Activated gamma-delta T cell treated with Interleukin-2 at 50 U/mL for 16 hours (primary cell): ENCODE measurements at places on chromosomes 7 and 10.

- DNase-seq, result peak; percentile 77
These were observed 1.5 kb downstream of the STX1A start for GRCh38 chr7:73717991-73718405.

GRCh38 chr7:53642866-53643265 is 607.4 kb downstream of the POM121L12 start:
- no peak for DNase-seq

- DNase-seq, result no peak
These were observed 11.5 kb downstream of the EIF4H start for GRCh38 chr7:74185636-74186035.

- DNase-seq, result no peak
These were observed 1.5 kb downstream of the RGS10 start for GRCh38 chr10:119541046-119541445.

- DNase-seq, result no peak
These were observed 188.9 kb downstream of the BICC1 start for GRCh38 chr10:58701405-58702135.

- DNase-seq, result no peak
These were observed 264.6 kb downstream of the SFMBT2 start for GRCh38 chr10:7146189-7146588.

GRCh38 chr10:34116681-34117271 is 698.3 kb downstream of the PARD3 start:
- no peak for DNase-seq

- DNase-seq, result no peak
These were observed 184.5 kb upstream of the CXCL12 start for GRCh38 chr10:44569193-44570091.

GRCh38 chr10:44520651-44521050 is 135.8 kb upstream of the CXCL12 start:
- DNase-seq, result no peak

DNA sequence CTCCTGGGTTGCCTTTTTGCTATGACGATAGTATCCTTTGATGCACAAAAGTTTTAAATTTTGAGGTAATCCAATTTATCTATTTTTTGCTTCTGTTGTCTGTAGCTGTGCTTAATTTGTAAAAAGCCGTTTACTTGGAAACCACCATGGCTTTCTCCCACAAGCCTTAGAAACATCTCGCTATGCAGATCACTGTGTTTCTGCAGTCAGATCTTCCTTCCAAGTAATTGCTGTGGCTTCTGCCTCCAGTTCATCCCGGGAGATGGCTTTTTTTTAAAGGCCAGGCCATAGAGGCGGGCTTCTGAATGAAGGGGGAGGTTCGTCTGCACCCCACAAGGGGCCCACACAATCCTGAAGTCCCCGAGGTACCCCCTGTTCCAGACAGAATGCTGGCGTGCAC is 48.3 kb upstream of the OCM2 start:
- DNase-seq, result no peak

DNA sequence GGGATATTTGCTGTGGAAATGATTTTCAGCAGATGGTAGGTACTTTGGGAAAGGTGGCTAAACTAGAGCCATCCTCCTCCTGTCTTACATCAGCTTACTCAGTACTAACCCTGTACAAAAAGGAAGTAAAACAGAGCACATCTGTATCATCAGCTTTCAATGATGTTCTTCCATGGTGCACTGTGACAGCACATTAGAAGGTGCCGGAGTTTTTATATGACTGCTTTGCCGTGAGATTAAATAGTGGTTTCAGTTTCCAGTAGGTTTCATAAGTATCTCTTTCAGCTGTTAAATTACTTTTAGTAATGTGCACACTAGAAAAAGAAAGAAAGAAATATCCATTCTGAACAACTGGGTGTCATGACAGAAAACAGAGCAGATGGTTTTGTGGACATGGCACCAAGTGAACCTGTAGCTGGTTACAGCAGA is 86.5 kb downstream of the ARID5B start:
- DNase-seq, result no peak

- DNase-seq, result no peak
These were observed 19.4 kb upstream of the PDCD4 start for GRCh38 chr10:110852255-110852896.

- no peak for DNase-seq
These were observed 125.1 kb downstream of the ZMIZ1 start for GRCh38 chr10:79193694-79194382.

DNA sequence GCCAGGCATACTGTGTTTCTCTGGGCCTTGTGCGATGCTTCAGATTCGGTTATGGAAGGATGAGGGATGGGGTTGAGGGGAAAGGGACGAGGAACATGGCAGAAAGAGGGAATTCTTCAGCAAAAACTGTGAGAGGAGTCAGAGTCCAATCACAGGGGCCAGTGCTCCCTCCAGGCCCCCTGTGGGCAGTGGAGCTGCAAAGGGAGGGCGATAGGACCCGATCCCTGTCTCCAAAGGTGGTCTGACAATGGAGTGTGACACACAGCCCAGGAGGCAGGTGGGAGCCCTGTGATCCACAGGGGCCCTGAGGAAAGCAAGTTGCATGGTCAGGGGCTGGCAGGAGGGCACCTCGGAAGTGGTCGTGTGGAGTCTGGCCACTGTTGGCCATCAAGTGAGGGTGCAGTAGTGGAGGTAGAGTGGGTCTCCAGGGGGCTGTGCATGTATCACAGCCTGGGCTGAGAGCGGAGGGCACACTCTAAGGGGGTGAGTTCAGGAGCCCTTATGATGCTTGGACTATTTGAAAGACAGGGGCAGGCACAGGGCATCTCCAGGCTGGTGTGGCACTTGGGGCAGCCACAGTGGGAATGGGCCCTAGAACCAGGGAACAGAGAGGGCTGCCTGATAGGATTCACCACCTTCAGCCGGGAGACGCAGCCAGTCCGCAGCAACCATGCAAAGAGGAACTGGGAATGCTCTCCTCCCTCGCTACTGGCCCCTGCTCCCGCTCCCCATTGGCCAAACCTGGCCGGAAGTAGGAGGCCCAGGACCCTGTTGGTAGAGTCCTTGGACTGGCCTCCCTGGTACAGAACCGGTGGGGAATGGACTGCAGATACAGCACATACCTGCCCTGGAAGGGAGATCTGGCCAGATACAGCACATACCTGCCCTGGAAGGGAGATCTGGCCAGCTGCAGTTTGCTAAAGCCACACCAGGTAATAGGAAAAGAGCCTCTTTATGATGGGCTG is 115.9 kb downstream of the ADCY1 start:
- DNase-seq, result no peak

DNA sequence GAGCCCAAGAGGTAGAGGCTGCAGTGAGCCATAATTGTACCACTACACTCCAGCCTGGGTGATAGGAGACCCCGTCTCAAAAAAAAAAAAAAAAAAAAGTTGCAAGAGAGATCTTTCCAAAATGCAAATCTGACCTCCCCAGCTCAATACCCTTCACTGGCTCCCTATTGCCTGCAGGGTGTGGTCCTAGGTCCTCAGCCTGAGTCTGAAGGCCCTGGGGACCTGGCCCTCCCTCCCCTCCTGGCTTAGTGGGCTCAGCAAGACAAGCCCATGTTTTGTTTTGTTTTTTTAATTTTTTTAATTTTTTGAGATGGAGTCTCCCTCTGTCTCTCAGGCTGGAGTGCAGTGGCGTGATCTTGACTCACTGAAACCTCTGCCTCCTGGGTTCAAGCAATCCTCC is 20.6 kb downstream of the SRRM3 start:
- no peak for DNase-seq

GRCh38 chr10:1154531-1155295 is 98.5 kb downstream of the WDR37 start:
- no peak for DNase-seq

DNA sequence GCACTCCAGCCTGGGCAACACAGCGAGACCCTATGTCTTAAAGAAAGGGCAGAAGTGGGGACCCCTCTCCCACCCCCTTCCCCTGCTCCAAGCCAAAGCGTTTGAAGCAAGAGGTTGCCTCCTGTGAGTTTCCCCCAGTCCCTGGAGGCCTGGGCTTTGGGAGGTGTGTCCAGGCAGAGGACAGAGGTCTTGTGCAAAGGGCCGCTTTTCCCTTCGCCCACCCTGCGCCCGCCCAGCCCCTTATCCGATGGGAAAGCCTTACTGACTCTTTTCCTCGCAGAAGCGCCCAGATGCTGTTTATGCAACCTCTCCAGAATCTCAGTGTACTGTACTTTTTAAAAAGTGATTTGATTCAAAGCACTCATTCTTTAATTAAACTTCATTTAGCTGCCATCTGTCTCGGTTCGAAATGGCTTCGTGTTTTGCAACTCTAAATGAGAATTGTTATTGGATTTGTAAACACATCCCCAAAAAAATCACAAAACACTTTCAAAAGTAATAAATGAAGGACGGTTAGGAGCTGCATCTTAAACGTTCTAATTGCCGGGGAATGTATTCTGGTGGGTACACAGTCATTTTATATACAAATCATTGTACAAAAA is 50.5 kb upstream of the GTF2I start:
- DNase-seq, result no peak

DNA sequence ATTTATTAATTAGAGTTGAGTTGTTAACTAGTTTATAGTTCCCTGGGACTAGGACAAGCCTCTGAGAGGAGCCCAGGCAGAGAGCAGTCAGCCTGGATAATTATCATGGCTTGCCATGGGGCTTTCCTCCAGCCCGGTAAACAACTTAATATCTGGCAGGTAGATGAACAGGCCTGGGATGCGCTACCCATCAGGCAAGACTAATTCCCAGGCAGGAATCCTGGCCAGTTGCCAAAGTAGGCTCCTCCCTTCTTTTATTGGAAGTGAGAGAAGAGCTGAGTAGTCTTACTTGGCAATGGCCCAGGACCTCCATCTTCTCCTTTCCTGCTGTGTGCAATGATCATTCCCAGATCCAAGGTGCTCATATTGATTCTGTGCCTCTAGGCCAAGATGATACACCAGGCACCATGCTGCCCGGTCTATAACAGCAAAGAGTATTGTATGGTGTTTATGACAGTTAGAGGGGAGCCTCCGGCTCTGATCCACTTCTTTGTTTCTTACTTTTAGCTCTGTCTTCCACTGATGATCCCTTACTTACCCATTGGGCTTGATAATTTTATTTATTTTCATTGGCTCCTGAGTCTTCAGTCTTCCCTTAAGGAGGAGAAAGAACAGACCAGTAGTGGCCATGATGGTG is 408.7 kb downstream of the REEP3 start:
- no peak for DNase-seq

DNA sequence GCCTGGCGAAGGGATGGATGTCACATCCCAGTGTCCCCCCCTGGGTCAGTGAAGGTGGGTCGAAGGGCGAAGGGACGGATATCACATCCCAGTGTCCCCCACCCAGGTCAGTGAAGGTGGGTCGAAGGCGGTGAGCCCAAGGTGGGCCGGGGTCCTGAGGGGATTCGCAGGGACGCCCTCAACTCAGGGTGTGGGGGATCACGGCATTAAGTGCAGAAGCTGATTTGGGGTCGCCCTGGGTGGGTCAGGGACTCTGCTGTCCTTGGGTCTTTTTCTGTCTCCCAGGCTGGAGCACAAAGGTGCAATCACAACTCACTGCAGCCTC is 21.9 kb downstream of the ADAP1 start:
- no peak for DNase-seq

DNA sequence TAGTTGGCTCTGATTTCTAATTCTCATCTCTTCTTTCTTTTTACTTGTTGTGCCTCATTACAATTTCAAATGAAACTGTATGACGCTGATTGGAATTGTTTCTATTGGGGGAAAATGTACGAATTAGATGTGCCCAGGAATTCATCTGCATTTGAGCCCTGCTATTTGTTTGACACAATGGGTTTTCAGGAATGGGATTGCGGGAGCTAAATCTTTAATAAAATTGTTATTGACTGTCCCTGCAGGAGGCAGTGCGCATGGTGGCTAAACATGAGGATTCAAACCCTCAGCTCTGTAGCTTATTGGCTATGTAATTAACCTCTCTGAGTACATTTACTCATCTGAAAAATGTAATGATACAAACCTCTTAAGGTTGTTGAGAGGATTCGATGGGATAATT is 181.6 kb downstream of the NXPH1 start:
- DNase-seq, result no peak

GRCh38 chr7:919924-920341 is 34.5 kb downstream of the ADAP1 start:
- peak; percentile 3 for DNase-seq

GRCh38 chr7:75688200-75689136 is 50.3 kb downstream of the HIP1 start:
- peak; percentile 5 for DNase-seq

DNA sequence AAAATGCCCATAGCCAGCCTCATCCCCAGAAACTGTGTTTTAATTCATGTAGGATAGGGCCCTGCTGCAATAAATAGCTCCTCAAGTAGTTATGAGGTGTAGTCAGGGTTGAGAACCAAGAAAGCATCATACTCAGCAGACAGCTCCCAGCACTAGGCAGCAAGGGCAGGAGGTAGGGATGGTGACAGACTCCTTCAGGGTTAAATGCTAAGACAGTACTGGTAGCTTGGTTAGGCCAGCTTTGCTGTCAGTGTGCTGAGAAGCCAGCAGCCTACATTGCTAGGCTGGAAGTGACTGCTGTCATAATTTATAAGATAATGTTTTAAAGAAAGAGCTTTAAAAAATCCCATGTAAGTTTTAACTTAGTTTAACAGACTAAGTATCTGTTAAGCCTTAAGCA is 113.9 kb upstream of the IMMP2L start:
- no peak for DNase-seq

- no peak for DNase-seq
These were observed 21.0 kb upstream of the HILPDA start for GRCh38 chr7:128434413-128435326.

GRCh38 chr7:96238976-96239766 is 82.7 kb downstream of the SLC25A13 start:
- no peak for DNase-seq
